Mesothelial cell of epicardium (in vitro differentiated cells): ENCODE measurements at places on chromosomes 7 and 10.

DNA sequence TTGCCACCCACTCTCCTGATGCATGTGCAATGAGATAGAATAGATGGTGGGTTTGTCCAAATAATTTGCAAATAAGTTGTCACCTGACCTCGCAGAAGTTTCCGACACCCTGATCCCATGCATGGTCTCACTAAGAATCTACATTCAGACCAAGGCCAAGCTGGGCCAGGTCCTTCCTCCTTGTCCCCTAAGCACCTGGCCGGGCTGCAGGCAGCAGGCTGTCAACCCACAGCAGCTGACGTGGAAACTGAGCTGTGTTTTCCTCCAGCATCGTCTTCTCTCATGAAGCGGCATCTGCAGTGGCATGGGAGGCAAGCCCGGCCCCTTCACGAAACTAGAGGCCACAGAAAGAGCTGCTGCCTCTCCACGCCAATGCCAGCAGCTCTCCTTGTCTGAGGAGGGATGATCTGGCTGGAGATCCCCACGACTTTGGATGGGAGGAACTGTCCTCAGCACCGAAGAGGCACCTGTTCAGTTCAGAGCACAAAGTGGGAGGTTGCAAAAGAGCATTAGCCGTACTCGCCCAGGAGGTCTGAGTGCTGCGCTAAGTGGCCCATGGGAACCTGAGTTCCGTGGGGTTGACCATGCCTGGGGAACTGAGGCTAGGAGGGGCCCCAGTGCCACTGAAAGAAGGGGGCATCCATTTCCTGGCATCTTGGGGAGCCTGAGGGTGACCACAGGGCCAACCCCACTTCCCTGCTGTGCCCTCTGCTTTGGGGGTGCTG, 110.5 kb upstream of the INSIG1 start:
- no peak for DNase-seq

- no peak for DNase-seq
Observed at GRCh38 chr7:47580811-47581331, 1.0 kb downstream of the TNS3 start.

GRCh38 chr7:8129318-8129659, 132.7 kb downstream of the ICA1 start:
- no peak for DNase-seq

DNA sequence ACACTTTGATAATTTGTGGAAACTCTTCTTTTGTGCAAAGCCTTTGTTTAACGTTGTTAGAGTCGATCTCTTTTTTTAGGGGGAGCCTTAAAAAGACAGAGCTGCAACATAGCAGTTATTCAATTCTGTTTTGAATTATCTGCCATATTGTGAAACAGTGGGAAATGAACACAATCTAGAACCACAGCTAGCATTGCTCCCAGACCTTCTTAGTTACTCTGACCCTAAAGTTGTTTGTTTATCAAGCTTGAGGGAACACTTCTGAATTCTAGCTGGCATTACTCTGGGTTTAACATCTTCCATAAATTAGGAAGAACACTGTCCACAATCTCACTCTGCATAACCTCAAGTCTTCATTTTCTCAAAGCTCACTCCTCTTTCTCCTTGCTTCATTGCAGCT, 217.7 kb downstream of the PRKG1 start:
- DNase-seq, result no peak

DNA sequence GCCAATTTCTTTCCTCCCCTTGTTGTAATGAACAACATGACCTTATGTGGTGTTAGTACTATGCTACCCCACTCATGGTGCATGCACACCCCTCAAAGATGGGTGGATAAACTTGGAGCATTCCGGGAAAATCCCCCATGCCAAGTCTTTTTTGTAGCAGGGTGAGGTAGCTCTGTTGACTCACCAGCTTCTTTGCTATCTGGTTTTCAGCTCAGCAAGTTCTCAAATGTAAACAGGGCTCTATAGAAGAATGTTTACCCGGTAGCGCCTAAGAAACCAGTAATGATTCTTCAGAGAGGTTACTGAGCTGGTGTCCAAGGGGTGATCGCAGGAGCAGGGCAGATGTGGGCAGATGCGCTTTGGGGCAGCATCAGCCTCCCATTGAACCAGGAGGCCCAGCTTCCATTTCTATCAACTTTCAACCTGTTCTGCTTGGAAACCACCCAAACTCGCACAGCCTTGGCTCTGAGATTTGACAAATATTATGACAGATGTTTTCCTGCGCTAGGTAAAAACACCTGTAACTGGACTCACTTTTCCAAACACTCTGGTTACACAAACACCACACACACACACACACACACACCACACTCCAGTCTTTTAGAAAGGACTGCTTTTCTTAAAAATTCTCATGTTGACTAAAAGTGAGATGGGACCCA, 87.8 kb downstream of the ZRANB1 start:
- no peak for DNase-seq

DNA sequence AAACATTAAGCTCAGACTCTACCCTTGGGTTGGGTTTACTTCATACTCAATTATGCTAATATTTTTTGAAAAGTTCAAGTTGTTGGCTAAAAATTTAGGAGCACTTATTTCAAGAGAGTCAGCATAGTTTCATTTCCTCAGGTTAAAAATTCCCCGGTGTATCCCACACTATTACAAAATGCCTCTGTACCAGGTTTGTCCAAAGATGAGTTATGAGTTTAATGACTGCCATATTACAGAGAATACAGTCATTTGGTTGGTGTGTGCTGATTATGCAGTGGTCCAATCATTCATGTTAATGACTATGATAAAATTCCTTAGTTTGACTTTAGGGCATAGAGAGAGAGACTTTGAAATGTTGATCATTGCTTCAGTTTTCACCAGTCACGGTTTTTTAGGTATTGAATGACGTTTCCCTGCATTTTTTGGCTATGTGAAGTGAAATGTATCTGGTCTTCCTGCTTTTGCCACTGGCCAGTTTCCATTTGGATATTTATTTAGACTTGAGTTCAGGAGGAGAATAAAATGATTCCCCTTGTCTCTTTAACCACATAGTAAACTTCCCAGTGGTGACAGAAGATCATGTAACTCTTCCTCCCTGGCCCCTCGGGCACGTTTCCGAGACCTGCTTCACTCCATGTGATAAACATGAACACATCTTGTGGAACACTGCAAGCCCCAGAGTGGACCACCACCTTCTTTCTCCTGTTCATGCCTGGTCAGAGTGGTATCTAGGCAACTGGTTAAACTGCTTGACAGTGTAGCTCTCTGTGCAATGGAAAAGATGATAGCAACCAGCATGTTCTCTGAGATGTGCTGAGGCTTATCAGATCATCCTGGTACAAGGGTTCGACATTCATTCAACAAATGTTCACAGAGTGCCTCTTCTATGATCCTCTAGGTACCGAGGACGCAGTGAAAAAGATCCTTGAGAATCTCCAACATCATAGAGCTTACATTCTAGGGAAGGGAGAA, 153.6 kb downstream of the CACNB2 start:
- no peak for DNase-seq

GRCh38 chr10:125092564-125093031, 67.8 kb downstream of the CTBP2 start:
- no peak for DNase-seq

DNA sequence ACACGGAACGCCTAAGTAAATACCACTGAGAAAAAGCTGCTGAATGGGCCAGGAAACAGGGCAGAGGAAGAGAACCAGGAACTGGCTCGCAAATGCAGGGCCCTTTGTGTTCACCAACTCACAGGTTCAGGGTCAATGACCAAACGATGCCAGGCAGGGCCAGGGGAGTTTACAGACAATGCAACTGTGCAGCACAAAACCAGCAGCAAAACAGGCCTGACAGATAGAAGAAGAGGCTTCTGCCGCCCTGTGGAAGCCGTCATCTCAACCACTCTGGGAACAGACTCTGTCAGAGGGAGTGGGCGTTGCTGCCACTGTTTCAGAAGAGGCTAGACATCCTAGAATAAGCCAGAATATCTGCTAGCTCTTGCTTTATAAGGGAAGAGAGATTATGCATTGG, 117.9 kb downstream of the KMT2E start:
- DNase-seq, result no peak

- DNase-seq, result peak; percentile 44
Observed at GRCh38 chr10:28393956-28394568, 91.2 kb upstream of the MPP7 start.

GRCh38 chr7:84495128-84495527, 300.5 kb upstream of the SEMA3A start:
- no peak for DNase-seq

DNA sequence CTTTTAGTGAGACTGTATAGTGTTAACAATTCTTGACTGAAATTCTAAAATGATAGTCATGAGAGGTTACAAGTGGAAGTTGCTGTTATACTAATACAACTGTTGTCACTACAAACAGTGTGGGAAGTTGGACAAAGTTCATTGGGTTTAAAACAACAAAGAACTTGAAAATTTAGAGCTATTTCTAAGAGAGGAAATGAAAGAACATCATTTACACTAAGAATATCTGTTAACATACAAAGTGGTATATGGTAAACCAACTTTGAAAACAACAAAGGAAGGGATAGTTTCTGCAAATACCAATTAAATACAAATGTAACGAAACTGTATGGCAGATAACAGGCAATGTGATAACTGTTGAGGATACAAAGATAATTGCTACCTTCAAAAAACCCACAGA, 11.6 kb downstream of the MTPN start:
- DNase-seq, result no peak

- no peak for DNase-seq
Observed at GRCh38 chr7:127578711-127579275, 6.6 kb downstream of the GCC1 start.

GRCh38 chr7:138388673-138389491, 71.2 kb upstream of the TRIM24 start:
- DNase-seq, result no peak

DNA sequence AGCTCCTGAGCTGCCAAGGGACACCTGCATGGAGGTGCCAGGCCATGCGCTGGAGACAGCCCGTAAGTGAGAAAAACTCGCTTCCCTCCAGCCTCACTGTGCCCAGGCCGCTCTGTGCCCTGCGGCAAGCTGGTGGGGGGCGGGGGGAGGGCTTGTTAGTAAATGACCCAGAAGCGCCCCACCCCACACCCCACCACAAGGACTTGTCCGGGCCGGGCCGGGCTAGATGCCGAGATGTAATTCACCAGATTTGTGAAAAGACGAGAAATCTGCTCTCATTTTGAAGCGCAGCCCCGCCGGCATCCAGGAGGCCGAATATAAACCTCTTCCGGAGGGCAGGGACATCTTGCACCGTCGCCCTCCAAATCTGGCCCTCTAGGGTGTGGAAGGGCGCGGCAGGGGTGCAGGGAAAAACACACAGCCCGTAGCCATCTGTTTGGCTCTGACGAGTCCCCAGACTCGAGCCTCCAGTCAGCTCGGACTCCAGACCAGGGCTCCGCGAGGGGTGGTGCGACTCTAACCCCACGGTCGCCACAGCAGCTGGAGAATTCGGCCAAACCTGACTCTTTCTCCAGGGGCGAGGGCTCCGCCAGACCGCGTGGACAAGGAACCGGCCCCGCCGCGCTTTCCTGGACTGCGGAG, 14.8 kb downstream of the TLX1 start:
- no peak for DNase-seq

DNA sequence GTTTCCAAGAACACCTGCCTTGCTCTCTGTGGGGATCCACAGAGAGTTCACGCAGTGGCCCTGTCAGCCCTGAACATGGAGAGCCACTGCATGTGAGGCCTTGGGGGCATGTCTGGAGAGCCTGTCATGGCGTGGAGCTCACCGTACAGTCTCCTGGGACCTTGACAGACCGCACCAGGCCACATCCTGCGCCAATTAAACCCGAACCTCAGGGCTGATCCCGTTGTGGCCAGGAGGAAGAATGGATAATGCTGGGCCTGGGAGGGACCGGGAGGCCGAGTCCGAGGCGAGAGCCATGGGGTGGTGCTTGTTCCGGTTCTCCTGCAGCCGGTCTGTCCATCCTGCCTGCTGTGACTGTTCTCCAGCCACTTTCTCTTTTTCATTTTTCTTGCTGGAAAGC, 68.7 kb downstream of the DNAJB6 start:
- no peak for DNase-seq

GRCh38 chr7:99344061-99344647, 18.5 kb downstream of the ARPC1A start:
- DNase-seq, result no peak

GRCh38 chr7:107029061-107029763, 15.3 kb upstream of the PRKAR2B start:
- DNase-seq, result no peak

- no peak for DNase-seq
Observed at GRCh38 chr10:101938305-101939007, 94.9 kb upstream of the KCNIP2 start.

GRCh38 chr7:88062238-88062637, 128.2 kb downstream of the ADAM22 start:
- no peak for DNase-seq

DNA sequence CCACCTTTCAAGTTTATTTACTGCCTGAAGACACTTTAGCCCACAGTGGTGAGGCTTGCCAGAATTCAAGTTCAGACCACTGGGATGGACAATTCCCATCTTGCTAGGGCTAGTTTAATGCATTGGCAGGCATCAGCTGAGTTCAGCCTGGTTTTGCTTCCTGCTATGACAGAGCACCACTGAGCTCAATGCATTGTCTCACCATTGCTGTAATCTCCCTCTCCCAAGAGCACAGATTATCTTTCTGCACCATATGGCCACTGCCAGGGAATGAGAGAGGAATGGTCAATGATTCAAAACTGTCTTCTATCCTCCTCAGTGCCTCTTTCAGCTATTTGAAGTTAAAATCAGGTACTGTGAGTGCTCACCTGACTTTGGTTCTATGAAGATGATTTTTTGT, 160.8 kb downstream of the XPNPEP1 start:
- no peak for DNase-seq

GRCh38 chr7:10706875-10707493, 266.7 kb upstream of the PHF14 start:
- DNase-seq, result no peak

GRCh38 chr7:78130446-78131215, 332.1 kb downstream of the PHTF2 start:
- no peak for DNase-seq

DNA sequence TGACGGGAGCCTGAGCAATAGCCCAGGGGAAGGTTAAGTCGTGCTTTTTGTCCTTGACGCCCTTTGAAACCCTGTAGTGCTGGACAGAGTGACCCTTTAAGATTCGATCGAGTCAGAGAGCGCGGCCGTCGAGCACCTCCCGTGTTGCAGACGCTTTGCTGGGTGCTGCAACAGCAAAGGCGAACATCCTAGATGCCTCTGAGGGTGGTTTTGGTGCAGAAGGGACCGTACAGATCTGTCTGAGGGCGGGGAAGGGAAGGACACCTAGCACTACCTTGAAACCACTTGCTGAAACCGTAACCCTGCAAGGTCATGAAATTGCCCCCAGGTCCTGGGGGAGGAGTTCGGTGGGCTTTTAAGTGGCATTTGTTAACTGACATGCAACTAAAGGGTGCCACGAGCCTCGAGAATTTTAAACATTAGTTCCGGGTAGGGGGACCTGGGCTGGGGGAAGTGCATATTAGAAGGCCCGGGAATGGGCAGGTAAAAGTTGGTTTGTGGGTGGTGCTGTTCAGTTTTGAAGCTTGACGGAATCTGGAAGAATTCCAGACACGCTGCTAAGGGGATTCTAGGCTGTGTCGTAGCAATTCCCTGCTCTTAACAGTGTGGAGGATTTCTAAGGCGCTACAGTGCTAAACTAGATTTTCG, 786 bp downstream of the ATP5F1C start:
- DNase-seq, result no peak
